ENCODE measurements at places on chromosomes 5 and 9.

- DNase-seq: no peak
Measured at GRCh38 chr5:160369990-160370712, at the start of gene C1QTNF2. Gene C1QTNF2, minus strand, starts transcription at chr5:160370626. Its CDS starts 15,615 bp downstream, at chr5:160355011.

DNA sequence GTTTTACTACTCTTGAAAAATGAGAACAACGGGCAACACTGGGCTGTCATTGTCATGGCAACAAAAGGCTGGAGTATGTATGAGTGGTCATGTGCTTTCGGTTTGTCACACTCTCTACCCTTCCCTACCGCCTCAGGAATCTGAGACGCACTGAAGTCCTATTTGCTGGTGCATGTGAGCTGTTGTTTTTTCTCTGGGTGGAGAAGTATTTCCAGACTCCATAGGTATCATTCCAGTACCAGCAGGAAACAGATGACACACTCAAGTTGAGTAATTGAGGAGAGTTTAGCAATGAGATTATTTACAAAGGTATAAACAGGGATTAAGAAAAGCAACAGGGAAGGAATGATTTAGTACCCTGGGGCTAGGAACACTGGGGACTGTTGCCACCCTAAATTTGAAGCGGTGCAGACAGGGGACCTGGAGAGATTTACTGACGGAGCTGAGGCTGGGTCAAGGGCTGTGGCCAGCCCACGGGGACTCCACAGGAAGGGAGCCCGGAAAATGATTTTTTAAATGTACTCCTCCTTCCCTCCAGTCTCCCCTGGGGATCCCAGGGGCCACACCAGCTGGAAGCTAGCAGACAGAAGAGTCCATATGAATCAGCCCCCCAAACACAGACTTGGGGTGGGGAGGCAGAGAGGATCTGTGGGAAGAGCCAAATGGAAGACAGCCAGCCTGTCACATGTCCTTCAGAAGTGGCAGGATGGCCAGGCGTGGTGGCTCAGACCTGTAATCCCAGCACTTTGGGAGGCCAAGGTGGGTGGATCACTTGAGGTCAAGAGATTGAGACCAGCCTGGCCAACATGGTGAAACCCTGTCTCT lies 13.2 kb upstream of the ZBTB43 start:
- no peak for DNase-seq

DNA sequence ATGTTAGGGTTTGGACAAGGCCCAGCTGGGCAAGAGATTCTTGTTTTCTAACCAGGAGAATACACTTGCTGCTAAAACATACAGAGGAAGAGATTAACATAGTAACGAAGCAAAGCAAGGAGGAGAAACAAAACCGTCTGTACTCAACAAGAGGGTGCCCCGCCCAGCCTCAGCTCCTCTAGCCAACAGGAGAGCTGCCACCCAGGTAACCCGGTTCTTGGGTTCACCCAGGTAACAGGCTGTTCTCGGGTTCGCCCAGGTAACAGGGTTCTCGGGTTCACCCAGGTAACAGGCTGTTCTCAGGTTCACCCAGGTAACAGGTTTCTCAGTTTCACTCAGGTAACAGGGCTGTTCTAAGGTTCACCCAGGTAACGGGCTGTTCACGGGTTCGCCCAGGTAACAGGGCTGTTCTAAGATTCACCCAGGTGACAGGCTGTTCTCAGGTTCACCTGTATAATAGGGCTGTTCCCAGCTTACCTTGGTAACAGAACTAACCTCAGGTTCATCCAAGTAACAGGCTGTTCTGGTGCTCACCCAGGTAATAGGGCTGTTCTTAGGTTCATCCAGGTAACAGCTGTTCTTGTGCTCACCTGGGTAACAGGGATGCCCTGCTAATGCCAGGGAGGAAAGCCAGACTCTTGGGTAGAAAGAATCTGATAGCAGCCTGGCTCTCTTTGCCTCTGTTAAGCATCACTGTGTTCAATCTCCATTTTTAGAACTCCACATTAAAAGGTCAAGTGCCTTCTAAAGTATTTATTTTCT lies 271.6 kb downstream of the SYK start:
- DNase-seq: no peak

DNA sequence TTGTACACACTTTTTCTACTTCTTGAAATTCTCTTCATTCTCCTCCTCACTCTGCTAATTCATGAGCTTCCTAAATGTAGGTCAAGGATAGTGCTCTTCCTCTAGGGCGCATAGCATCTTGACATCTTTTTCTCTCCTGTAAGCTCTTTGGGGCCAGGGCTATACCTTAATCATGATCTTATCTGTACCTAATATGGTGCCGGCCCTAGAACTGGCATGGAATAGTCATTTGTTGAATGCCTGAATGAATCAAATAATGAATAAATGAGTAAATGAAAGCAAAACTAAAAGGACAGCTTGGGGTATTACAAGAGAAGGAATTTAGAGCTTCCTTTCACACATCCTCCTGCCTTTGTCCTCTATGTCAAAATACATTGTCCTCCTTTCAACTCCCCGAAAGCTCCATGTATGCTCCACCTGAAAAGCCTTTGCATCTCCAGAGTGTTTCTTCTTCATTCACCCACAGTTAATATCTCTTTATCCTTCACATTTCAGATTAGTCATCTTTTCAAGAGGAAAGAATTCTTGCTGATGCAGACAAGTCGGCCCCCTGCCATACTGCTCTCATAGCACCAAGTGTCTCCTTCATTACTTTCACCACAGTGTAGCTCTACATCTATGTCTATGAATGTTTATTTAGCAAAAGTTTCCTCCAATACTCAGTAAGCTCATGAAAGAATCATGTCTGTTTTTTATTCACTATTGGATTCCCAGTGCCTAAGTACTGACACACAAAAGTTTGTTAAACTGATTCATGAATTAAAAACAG lies 16.4 kb upstream of the PPP2R2B start:
- DNase-seq: no peak

DNA sequence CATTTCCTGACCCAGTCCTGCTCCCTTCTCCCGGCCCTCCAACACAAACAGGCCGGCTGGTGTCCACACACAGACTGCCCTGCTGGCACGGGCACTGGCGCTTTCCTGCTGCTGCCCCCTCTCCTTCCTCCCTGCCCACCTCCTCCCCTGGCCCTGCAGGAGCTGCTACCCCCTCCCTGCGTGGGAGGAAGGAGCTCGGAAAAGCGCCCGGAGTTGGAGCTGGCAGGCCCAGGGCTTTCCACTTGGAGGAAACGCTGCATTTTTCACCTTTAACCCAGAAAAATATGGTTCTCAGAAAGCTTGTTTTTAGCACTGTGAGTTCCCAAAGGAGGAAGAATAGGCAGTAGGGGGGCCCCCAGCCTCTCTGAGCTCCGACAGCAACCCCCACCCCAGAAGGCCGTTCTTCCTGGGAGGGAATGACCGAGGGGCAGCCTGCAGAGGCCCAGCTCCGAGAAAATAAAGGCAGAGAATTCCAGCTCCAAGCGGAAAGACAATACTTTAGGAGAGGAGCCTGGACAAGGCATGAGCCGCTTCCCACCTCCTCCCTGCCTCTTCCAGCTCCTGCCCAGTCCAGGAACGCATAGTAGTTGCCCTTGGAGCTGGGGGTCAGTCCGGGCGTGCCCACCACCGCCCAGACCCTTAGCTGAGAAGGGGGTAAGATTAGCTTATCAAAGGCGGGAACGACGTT lies 88.9 kb downstream of the LIFR start:
- DNase-seq: no peak

GRCh38 chr9:134778841-134779411 lies 101.7 kb upstream of the FCN2 start:
- no peak for DNase-seq

DNA sequence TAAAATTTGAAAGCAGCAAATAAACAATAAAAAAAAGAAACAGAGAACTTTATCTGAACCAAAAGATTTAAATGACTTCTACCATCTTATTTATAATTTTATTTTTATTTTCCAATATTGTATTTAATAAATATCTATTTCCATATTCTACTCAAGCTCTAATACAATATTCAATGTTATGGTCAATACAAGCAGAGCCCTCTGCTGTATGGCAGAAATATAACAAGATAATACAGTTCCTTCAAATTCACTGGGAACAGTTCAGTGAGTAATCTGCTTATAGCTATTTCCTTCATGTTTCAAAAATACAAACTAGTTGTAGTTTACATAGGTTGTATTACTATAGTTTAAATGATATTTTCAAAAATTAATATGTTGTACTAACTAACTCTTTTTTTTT lies 332.7 kb downstream of the PRDM9 start:
- DNase-seq: no peak

DNA sequence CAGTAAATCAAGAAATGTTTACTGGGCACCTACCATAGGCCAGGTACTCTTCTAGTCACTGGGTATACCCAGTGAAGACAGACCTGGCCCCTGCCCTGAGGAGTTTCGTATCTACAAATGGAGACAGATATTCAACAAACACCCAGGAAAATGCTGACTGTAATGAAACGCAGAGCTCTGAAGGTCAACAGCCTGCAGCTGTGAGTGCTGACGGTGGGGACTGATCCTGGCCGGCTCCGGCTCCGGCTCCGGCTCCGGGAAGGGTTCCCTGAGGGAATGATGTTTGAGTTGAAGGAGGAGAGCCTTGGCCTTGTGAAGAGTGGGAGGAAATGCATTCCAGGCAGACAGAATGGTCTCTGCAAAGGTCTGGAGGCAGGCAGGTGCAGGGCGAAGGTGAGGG lies 23.1 kb downstream of the FGFR4 start:
- DNase-seq: no peak

GRCh38 chr5:175554296-175554695 lies 75.9 kb downstream of the SFXN1 start:
- no peak for DNase-seq

DNA sequence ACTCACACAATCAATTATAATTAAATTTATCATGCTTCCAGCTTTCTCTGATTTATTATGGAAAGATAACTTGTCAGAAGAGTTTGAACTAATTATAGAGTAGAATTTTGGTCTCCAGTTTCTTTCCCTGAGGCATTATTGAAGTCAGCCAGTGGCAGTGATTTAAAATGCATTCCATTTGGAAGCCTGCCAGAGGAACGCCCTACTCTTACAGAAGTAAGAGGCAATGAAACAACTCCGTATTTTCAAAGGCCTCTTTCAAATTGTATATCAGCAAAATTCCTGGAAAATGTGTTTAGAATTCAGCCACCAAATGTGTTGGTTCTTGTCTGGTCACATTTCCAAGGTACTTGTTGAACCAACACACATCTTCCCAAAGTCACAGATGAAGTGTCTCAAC lies 640.9 kb downstream of the SEMA5A start:
- DNase-seq: no peak

DNA sequence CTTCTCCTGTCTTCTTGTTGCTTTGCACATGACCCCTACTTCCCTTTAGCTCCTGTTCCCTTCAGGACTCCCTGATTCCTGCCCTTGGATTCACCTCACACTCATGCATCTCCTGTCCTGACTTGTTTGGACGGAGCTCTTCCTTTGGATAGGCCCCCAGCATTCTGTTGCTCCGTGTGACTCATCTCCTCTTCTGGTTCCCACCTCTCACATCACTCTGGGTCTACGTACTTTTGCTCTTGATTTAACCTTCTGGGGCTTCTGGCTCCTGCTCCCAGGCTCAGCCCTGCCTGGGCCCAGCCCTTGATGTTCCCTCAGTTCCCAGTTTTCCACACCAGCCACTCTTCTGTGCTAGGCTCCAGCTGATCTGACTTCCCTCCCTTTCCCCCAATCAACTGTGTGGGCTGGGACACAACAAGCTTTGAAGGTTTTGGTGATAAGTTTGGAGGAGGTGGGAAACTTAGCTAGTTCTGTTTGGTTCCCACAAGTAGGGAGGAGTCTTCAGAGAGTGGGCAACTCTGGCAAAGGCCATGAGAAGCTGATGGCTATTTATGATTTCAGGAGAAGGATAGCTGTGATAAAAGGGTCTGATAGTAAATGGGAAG lies 331.5 kb downstream of the ARHGEF28 start:
- DNase-seq: no peak

DNA sequence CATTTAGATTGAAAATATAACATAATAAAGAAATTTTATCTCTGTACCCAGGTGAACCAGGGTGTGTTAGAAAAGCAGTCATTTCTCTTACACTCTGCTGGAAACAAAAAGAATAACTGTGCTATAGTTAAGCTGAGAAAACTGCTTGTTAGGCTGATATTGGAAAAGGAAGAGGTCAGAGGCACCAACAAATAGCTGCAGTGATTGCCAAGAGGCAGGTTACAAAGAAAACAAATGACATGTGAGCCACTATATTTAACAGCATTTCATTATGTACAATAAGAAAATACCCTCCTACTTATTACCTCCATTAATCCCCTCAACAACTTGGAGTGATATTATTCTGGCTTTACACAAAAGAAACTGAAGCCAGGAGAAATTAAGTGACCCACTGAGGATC lies 607.9 kb upstream of the TLE4 start:
- DNase-seq: no peak

- DNase-seq: no peak
Measured at GRCh38 chr5:83662558-83662957, 58.1 kb downstream of the HAPLN1 start.

DNA sequence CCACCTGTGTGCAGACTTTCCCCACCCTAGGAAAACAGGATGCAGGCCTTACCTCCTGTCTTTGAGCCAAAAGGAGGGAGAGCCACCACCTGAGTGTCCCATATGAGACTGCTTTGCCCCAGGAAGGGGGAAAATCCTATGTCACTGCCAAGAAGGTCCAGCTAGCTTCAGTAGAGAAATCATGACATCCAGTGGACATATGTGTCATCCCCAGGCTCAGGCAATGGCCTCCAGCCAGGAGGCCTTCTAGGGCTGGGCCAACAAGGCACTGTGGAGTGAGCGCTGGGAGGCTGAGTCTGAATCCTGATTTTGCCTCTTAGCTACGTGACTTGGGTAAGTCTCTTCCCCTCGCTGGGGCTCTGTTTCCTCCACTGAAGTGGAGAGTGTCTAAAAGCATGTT lies 60.2 kb downstream of the SMIM23 start:
- no peak for DNase-seq

DNA sequence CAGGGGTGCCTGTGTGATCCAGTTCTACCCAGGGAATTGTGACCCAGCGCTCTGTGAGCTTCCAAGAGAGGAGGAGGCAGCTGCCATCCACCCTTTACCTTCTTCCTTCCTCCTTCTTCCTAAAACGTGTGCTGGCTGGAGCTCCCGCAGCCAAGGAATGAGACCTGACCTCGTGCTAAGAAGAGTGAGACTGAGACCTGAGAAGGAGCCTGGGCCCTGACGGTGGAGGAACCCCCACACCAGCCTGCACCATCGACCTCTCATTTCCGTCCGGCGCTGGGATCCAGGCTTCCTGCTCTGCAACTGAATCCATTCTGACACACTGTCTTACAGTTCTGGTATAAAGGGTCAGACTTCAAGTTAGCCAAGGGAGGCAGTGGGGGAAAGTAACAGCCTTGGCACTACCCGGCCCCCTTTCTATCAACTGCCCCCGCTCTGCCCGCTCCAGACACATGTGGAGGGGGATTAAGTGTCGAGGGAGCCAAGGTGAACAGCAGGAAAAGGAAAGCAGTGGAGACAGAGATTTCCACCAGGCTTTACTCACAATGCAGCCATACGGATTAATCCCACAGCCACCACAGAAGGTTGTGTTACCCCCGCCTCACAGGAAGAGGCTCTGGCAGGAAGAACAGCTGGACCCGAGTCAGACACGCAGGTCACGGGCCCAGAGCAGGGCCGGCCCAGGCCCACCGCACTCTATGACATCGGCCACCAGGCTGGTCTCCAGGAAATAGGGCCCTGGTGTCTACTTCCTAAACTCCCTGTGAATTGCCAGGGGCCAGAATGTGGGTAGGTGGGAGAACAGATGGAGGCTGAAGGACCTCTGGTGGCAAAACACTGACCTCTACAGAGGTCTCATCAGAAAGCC lies 15.8 kb downstream of the MGAT1 start:
- no peak for DNase-seq

GRCh38 chr5:36957953-36958537 lies 81.5 kb downstream of the NIPBL start:
- DNase-seq: no peak

All from natural killer cell treated with Interleukin-12 subunit alpha and Interleukin-12 subunit beta and Interleukin-15 and Interleukin-18, amount 100 ng/mL, for 72 hours (primary cell).